KG1 (cell line): ENCODE measurements at places on chromosomes 1 and 21.

DNA sequence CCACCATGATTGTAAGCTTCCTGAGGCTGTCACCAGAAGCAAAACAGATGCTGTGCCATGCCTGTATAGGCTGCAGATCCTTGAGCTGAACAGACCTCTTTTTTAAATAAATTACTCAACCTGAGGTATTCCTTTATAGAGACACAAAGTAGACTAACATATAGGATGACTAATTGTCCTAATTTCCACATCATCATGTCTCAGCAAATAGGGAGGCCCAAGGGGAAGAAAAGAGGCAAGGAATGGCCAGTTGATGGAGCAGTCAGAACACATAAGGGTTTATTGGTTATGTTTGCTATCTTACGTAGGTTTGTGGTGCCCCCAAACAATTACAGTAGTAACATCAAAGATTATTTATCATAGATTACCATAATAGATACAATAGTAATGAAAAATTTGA, 126.2 kb downstream of the RASAL2 start:
- no peak for DNase-seq

GRCh38 chr21:31576428-31576827, 83.1 kb upstream of the SOD1 start:
- DNase-seq = no peak

- DNase-seq = no peak
Measured at GRCh38 chr1:224377676-224378006, 21.0 kb downstream of the CNIH4 start.

DNA sequence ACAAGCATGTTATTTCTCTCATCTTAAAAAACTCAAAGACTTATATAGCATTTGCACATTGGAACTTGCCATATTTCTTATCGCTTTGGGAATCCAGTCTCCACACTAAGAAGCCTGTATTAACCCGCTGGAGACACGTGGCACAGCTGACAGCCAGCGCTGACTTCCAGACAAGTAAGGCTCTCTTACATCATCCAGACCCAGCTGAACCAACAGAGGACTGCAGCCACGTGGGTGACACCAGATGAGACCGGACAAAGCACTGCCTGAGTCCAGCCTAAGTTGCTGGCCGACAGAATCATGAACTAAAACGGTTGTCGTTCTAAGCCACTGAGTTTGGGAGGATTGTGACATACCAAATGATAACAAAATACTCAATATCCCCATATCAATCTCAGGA, 6.3 kb upstream of the CD247 start:
- no peak for DNase-seq

GRCh38 chr1:164754088-164754600, 195.2 kb downstream of the PBX1 start:
- DNase-seq = no peak

- peak; percentile 20 for DNase-seq
Measured at GRCh38 chr1:90133133-90133532, 138.2 kb downstream of the ZNF326 start.

DNA sequence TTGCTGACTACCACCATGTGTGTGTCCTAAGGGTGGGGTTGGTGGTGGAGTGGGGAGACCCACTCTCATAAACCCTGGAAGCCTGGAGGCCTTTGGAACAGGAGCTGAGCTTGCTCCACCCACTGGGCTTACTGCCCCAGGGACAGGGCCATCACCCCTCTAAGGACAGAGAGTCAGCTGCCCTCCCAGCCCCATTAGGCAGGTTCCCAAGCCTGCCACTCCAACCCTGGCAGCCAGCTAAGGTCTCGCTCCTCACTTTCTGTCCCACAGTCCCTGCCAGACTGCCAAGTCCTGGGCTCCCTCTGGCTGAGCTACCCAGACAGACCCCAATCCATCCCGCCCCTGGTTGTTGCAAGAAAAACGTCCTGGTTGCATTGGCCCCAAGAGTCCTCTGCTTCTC, 3.8 kb downstream of the NT5C1A start:
- no peak for DNase-seq

- DNase-seq = no peak
Measured at GRCh38 chr1:231157311-231157710, 4.5 kb upstream of the TRIM67 start.

DNA sequence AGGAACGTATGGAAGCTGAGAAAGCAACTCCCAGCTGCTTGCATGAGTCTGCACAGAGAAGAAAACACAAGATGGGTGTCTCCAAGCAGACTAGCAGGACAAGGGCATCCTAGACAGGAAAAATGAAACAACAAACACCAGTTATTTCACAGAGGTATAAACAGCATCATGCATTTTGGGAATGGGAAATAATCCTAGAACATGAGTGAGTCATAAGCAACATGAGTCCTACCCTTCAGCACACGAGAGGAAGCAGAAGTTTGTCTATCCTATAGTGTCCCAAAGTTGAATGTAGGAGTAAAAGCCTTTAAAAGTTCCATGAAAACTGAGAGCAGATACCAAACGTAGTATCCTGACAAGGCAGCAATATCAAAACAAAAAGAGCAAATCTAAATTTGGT, 11.3 kb upstream of the FRRS1 start:
- no peak for DNase-seq

GRCh38 chr1:185719021-185719420, 15.2 kb upstream of the HMCN1 start:
- DNase-seq = no peak

- no peak for DNase-seq
Measured at GRCh38 chr1:67958472-67958871, 92.0 kb downstream of the DIRAS3 start.

DNA sequence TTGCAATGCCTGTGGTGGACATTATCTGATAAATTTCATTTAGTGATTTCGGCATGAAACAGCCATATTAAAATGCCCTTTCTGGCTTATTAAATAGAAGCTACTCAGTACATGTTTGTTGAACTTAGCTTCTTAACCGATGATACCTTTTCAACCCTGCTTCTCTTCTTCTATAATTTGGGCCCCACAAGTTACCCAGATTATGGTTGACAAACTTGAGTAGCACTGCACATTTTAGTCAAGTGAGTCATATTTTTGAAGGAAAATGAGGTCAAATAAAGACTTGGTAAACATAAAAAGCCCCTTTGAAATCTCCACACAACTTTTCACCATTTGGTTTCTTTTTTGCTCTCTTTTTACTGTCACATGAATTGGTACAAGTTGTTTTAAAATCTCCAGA, 33.8 kb downstream of the GIPC2 start:
- no peak for DNase-seq

- no peak for DNase-seq
Measured at GRCh38 chr1:110113551-110113950, 1.3 kb downstream of the UBL4B start.

DNA sequence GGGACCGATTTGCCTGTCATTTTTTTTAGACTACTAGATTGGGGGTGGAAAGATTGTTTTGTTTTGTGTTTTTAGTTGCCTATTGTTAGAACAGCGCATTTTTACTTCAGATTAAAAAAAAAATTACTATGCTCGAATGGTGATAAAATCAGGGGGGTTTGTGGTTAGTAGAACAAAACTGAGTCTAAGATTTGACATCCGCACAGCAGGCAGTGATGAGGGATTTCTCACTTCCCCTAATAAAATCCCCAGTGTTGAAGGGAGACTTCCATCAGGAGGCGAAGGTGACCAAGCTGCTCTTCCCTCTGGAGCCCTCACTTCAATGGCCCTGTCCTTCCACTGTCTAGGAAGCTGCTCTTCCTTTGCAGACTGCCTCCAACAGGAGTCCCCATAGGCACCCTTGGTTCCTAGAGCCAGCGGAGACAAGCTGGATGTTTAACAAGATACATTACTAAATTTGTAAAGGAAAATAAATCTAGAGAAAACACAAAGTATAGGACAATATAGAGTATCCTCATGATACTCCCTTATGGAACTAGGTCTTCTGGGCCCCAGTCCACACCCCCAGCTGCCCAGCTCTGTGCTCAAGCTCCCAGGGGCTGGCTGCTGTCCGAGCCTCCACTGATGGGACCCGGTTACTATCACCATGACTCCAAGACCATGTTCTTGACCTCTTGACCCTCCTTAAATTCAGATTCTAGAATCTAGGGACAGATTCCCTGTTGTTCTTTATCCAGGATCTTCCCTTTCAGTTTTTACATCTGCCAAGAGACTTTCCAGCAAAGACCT, 31.0 kb downstream of the TENT5C start:
- DNase-seq = no peak

- DNase-seq = no peak
Measured at GRCh38 chr1:41291195-41291594, 49.1 kb upstream of the SCMH1 start.

- no peak for DNase-seq
Measured at GRCh38 chr1:208161005-208161404, 83.2 kb downstream of the PLXNA2 start.

DNA sequence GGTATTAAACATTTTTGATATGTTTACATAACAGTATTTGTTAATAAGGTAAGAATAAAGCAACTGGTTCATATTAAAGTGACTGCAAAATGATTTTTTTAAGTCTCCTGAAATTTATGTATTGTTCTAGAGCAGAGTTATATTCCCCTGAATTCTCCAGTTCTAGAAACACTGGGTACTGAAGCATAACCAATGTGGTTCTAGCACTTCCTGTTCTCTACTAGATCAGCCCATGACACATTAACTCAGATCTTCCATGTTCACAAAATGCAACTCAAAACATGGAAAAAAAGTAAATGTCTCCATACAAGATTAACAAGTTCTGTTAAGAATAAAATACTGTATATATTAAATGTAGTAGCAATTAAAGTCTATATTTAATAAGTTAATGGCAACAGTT, 3.9 kb downstream of the NEGR1 start:
- DNase-seq = no peak

DNA sequence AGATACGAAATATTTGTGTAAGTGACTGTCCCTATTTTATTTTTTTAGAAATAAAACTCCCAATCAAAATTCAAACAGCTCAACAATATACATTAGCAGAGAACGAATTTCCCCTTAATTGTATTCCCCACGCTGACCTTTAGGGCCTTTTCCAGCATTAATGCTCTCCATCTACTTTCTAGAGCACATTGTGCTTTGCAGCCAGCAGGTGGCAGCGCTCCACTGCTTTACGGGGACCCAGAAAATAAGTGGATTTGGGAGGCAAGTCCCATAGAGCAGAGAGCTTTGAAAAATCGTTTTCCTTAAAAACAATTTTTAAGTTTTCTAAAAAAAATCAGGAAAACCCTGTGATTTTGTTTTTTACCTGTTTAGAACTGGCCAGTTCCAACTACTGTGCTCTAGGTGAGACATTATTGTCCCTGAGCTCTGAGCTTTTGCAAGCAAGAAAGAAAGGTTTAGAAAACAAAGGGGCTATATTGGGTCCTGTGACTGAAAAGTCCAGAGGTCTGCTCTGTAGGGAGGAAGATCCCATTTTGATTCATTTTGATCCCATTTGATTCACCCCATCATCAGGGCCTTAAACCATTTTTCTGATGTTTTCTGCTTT, 144.4 kb upstream of the ZNF644 start:
- peak; percentile 42 for DNase-seq

- DNase-seq = no peak
Measured at GRCh38 chr1:15178571-15179484, 25.3 kb downstream of the TMEM51 start.

DNA sequence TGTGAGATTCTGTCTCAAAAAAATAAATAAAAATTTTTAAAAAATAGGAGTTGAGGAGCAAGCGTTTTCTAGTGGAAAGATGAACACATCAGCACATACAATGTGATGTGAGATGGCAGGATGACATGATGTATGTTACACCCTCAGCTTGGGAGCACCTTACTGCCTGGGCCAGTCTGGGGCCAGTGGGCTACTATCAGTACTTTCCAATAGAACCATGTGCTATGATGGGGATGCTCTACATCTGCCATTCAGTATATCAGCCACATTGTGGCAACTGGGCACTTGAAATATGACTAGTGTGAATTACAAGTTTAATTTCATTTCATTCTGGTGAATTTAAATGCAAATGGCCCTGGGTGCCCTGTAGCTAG, 156.0 kb downstream of the PGBD5 start:
- no peak for DNase-seq

DNA sequence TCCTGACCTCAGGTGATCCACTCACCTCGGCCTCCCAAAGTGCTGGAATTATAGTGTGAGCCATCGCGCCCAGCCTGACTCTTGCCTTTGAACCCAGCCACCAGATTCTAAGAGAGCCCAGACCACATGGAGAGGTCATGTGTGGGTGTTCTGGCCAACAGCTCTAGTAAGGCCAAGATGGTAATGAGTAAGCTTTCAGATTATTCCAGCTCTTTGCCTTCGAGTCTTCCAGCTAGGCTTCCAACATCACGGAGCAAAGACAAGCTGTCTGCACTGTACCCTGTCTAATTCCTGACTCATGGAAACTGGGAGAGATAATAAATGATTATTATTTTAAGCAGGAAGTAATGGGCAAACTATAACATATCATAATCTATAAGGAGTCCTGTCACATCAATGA, 14.8 kb upstream of the ZFP69B start:
- no peak for DNase-seq

DNA sequence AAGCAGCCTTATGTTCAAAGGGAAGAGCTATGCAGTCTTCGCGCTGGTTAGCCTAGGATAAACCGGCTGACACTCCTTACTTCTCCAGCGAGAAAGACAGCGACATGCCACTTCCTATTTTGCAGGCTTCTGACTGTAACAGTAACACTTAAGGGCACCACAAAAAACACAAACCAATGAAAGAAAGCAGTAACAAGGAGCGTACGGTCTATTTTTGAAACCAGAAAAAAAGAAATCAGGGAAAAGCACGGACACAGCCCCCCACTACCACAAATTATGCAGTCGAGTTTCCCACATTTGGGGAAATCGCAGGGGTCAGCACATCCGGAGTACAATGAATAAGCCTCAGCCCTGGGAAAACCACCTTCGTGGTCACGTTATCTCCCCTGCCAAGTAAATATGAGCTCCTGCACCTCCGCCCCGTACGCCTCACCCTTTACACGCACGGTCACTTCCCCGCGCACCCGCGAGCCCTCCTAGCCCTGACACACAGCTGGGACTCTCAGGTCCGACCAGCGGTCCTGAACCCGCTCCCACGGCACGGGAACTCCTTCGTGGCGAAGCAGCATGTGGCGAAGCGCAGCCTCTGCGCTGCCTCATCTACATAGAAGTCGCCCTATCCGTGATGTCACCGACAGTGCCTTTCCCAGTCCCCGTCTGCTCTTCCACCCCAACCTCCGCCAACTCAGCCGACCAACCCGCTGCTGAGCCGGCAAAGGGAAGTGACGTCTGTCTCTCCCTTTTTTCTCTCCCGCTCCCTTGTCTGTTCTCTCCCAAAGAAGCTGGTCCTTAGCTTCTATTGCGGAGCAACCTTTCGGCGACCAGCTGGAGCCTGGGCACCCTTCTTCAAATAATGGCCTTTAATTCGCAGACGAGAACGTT, 40.9 kb upstream of the PPIAL4F start:
- no peak for DNase-seq

DNA sequence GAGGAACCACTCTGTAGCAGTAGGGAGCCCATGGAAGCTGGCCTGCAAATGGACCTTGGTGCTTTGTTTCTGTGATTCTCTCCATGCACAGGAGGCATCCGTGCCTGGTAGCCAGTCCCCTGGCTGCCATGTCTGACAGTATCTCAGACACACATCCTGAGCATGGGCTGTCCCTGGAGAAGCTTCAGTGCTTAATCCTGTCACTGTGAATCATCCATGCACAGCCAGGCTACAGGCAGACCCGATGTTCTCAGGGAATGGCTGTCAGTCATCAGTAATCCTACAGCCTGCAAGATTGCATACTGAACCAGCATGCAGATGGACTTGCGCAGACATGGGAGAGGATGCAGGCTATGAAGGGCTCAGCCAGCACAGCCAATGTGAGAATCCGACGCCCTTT, 606.3 kb upstream of the PLXNA2 start:
- no peak for DNase-seq

- no peak for DNase-seq
Measured at GRCh38 chr1:246705368-246705767, 18.8 kb upstream of the SCCPDH start.
